Activated T-cell treated with anti-CD3 and anti-CD28 coated beads for 1 hour (primary cell): ENCODE measurements at places on chromosomes 2 and 18.

DNA sequence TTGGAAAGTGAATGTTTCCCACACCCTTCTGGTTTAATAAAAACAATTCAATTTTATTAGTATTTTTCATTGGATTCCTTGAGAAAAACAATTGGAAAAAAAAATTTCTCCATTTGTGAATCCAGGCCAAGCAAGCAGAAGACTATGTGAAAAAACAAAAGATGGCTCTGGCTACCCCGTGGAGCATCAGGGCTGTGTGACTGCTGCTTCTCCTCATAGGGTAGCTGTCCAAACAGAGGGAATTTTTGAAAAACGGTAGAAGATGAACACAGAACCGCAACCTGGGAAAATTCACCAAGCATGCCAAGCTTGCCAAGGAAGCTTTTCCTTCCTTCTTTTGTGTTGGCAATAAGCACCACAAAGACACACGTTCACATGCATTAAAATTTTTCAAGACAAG is 71.3 kb upstream of the ACVR2A start:
- DNase-seq = no peak

DNA sequence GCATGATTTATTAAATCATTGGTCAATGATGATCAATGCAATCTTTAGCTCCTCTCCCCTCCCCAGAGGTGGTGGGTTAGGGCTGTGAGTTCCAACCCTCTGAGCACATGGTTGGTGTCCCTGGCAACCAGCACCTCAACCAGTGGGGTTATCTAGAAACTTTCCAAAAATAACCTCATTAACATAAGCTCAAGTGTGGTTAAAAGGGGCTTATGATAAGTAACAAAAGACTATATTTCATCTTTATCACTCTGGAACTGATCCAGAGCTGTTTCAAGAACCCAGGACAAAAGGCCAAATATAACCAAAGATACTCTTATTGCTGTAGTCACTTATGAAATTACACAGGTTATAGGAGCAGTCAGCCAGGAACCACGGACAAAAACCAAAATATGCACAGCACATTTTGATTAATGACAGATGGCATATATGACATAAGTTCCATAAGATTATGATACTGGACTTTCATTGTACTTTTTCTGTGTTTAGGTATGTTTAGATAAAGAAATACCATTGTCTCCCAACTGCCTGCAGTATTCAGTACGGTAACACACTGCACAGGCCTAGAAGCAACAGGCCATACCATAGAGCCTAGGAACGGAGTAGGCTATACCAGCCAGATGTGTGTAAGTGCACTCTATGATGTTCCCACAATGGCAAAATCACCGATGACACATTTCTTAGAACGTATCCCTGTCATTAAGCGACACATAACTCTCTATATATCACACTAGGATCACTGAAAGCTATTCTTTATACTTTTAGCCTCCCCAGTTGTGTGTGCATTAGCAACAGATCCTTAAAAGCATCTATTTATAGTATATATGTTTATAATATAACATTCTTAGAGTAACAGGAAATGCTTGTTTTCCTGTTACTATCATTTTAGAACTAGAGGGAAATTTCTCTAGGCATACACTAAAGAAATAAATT is 31.9 kb downstream of the KIDINS220 start:
- no peak for DNase-seq

DNA sequence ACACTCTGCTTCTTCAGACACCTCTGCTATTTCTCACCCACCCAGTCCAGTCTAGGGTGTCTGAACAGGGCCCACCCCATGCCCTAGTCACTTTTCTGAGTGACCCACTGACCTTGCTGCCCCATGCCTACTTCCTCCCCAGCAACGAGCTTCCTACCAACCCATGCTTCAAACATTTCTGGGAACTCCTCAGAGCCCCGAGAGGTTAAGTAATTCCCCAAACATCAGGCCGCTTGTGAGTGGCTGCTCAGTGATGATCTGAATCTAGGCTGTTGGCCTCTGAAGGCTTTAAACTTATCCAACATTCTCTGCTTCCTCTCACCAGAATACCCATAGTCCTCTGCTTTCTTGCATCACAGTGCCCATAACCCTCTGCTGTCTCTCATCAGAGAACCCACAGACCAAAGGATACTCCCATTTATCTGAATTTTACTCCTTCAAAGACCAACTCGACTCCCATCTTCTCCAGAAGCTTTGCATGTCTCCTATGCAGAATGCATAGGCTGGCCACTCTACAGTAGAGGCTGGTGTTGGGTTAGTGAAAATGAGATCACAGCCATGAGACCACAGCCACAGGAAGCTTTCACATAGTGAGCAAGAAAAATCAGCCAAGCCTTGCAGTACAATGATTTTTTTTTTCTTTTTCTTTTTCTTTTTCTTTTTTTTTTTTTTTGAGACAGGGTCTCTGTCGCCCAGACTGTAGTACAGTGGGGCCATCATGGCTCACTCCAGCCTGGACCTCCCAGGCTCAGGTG is 309.5 kb upstream of the LYPD1 start:
- no peak for DNase-seq

DNA sequence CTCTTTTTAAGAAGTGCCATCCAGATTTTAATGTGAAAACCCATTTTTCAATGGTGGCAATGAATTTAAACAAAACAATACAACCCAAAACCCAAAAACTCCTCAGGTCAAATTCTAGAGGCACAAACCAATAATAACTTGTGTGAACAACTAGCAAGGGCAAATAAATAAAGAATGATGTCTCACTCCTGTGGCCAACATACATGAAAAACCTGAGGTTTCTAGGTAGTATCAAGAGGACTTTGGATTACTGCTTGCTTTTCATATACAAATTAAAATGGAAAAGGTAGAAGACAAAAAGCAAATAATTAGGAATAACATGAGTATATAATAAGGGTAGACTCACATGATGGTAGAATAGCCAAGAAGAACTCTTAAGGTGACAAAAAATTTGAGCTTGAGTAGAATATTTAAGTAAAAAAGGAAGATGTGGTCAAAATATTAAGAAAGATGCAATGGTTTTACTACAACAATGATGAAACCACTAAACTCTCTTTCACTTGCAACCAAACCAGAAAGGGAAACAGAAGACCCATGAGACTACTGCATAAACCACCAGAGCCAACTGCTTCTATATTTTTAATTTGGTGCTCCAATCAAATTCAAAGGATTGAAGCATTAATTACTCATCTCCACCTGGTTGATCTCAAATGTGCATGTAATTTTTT is 53.5 kb downstream of the DARS1 start:
- no peak for DNase-seq

- DNase-seq = no peak
Observed at GRCh38 chr2:239619369-239619768, 218.5 kb upstream of the HDAC4 start.

- no peak for DNase-seq
Observed at GRCh38 chr18:28854964-28855363, 678.0 kb upstream of the CDH2 start.

- DNase-seq = no peak
Observed at GRCh38 chr2:172448544-172449267, 21.3 kb downstream of the ITGA6 start.

- no peak for DNase-seq
Observed at GRCh38 chr18:46310258-46310657, 206.1 kb downstream of the HAUS1 start.
